Cortex of kidney (tissue), 1 donor: ENCODE measurements at places on chromosomes 2 and 18.

DNA sequence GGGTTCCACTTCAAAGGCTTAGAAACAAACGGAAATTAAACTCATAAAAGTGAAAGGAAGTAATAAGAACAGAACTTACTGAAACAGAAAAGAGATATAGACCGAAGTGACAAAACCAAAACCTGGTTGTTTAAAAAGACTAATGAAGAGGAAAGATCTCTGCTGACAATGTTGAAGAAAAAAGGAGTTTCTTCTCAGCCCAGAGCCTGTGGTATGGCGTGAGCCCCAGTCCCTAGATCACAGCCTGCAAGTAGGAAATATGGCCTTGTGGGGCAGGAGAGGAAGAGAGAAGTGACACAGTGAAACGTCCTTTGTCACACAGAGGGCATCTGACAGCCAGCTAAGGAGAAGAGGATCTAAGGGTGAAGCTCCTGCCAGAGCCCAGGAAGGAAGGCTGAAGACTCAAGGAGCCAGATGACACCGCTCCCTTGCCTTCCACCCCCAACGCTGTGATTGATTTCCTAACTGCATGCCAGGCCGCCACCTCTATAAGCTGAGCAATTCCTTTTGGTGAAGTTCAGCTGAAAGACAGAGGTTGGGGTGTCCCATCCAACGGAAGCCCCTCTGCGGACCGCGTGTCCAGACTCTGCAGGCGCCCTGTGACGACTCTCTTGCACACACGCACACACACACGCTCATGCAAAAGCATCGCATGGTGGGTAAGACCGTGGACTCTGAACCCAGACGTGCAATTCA lies 141.1 kb downstream of the HDAC4 start:
- no peak for DNase-seq

DNA sequence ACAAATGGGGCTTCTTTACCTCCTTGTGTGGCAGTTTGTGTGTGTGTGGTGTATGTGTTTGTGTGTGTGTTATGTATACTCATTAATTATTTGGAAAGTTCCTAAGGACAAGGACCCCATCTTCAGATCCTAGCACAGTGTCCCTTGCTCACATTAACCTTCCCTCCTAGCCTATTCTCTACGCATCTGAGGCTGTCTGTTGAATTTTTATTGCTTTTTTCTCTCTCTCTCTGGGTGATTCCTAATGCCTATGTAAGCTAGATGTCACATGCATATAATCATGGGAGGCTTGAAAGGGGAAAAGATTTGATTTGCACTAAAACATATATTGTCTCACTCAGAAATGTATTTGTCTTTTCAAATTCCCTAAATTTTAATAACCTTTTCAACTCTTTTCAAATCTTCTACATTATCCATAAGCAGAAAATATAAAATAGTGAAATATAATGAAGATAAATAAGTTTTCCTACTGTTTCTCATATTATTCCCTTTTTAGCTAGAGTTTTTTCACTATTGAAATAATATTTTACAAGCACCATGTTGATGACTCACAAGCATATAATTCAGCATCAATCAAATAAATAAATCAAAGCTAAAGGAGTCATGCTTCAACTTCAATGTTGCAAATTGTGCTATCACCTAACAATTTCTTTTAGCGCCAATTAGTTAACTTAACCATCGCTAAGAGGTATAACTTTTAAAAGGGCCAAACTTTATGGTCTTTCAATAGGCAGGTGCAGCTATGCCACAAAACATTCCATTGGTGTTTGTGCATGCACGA lies 199.0 kb upstream of the ERBB4 start:
- DNase-seq = no peak

DNA sequence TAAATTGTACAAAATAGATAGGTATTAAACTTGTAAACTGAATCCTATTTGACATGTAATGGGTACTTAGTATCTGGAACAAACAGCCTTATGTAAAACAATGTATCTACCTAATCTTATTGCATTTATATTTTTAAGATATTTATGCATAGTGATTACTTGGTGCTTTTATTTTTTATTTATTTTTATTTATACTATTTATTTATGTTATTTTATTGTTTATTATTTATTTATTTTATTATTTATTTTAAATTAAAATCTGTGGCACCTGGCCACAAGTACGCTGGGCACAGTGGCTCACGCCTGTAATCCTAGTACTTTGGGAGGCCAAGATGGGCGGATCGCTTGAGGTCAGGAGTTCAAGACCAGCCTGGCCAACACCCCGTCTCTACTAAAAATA lies 26.9 kb downstream of the MRO start:
- DNase-seq = no peak

DNA sequence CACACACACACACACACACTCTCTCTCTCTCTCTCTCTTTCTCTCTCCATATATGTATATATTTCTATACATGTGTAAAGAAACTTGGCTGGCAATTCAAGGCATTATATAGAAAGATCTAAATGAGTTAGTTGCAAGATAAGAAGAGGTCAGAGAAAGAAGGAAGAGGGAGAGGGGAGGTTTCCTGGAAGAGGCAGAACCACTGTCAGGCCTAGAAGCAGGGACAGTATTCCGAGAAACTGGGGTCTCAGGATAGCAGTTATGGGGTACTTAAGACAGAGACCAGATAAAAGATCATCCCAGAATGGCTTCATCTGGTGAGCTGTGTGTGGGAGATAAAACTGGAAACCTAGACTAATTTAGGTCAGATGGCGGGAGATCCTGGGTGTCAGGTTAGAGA lies 180.8 kb downstream of the CAMKMT start:
- DNase-seq = no peak

DNA sequence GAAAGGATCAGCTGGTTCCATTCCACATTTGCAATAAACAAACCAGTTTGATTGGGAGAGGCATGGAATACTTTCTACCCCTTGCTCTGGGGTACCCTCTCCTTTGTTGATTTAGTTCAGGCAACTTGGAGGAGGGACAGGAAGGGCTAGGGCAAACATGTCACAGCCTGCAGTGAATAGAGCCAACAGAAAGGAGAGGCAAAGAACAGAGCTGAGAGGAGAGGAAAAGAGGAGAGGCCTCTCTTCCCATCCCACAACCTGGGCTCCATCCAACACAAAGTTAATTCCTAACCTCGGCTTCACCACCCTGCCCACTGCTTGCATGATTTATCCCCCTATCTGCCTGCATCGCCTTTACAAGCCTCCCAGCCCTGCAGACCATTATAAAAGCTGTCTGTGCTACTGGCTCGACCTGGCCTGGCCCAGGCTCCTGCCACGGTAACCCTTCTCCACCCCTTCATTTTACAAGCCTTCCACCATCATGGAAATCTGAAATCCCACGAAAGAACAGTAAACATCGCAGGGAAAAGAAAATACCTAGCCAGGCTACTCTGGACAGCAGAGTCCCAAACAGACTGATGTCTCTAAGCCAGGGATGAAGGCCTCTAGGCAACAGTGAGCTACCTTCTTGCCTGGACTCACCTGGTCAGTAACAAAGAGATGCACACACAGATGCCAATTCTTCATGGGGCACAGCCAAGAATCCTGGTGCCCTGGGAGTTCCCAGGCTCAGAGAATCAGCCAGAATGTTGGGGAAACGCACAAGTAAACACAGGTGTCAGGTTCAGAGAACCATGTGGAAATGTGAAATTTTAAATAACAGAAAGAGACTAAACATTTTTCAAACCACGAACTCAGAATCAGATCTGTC lies 43.6 kb downstream of the NHEJ1 start:
- no peak for DNase-seq
